Osteocyte (in vitro differentiated cells): ENCODE measurements at places on chromosomes 12 and 14.

DNA sequence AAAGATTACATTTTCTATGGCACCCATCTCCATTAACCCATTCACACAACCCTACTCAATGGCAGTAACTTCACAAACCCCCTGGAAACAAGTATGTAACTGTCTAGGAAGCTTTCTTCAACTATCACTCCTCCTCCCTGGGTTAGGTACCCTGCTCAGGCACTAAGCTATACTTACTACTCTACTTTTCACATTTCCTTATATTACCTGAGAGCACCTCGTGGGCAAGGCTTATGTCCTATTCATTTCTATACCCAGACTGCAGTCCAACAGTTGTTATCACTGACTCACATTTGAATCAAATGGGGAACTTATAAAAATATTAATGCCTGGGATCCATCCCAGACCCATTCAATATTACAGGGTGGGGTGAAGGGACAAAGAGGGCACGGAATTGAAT is 4.6 kb downstream of the PAWR start:
- H3K4me1 ChIP-seq, result peaks cover 54% of the 10 kb centered on the region
- peak overlapping the region; percentile 93 for H3K4me3 ChIP-seq
- DNase-seq, result no peak
- H3K27me3 ChIP-seq, result no peaks in the 10 kb centered on the region
- peaks cover 10% of the 10 kb centered on the region for H3K36me3 ChIP-seq
- H3K27ac ChIP-seq, result peak overlapping the region; percentile 93

GRCh38 chr12:81699551-81699950 is 59.6 kb downstream of the PPFIA2 start:
- H3K27ac ChIP-seq, result no peak overlapping the region
- no peaks in the 10 kb centered on the region for H3K36me3 ChIP-seq
- no peak overlapping the region for H3K4me3 ChIP-seq
- H3K27me3 ChIP-seq, result no peaks in the 10 kb centered on the region
- H3K4me1 ChIP-seq, result no peaks in the 10 kb centered on the region

GRCh38 chr12:68069275-68069674 is 80.0 kb downstream of the IFNG-AS1 start:
- no peak overlapping the region for H3K4me3 ChIP-seq
- H3K36me3 ChIP-seq, result no peaks in the 10 kb centered on the region
- peaks cover 27% of the 10 kb centered on the region for H3K27me3 ChIP-seq
- no peak overlapping the region for H3K27ac ChIP-seq
- DNase-seq, result no peak
- no peaks in the 10 kb centered on the region for H3K4me1 ChIP-seq

DNA sequence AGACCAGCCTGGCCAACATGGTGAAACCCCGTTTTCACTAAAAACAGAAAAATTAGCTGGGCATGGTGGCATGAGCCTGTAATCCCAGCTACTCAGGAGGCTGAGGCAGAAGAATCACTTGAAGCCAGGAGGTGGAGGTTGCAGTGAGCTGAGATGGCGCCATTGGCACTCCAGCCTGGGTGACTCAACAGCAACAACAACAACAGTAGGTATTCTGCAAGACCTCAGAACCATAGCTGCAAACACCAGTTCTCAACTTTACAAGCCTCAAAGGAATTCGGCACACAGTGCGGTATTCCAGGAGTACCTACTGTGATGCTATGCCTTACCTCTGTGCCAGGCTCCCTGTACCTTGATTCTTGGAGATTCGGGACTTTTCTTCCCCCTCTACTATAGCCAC is 15.8 kb downstream of the FOXN3 start:
- DNase-seq, result no peak
- peaks cover 32% of the 10 kb centered on the region for H3K4me1 ChIP-seq
- peaks cover 31% of the 10 kb centered on the region for H3K36me3 ChIP-seq
- no peaks in the 10 kb centered on the region for H3K27me3 ChIP-seq

GRCh38 chr14:93967637-93968250 is 8.6 kb downstream of the ASB2 start:
- H3K27me3 ChIP-seq, result peaks cover 12% of the 10 kb centered on the region
- H3K4me3 ChIP-seq, result no peak overlapping the region

GRCh38 chr12:61993734-61994345 is 266.4 kb upstream of the USP15 start:
- H3K36me3 ChIP-seq, result no peaks in the 10 kb centered on the region
- DNase-seq, result no peak
- H3K27me3 ChIP-seq, result peaks cover 7% of the 10 kb centered on the region
- no peak overlapping the region for H3K4me3 ChIP-seq

DNA sequence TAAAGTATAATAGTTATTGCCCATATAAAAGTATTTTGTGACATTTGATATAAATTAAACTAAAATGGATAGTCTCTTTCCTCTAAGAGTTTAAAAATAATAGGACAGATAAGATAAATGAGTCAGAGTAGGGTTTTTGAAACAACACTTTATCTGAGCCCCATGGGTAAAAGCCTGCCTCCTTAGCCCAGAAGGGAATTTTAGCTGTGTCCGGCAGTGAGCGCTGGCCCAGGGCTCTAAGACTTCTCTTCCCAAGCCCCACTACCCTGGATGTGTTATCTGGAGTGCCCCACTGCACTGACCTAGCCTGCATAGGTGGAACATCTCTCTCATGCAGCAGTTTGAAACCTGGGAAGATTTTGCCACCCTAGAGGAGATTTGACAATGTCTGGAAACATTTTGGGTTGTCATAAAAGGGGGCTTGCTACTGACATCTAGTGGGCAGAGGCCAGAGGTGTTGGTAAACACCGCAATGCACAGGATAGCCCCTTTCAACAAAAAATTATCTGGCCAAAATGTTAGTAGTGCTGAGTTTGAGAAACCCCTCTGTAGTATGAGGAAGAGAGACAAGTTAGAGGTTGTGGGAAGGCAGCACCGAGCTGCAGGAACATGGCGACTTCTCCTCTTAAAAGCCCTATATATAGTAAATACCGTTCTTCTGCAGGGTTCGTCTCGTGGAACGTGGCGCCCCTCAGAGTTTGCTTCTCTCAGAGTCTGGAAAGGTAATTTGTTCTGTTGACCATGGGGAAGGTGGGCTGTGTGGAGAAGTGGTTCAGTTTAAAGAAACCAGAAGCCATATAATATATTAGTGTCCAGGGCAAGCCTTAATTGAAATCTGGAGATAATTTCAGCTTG is 29.3 kb upstream of the ATF1 start:
- no peaks in the 10 kb centered on the region for H3K27me3 ChIP-seq
- H3K27ac ChIP-seq, result peak overlapping the region; percentile 61
- H3K4me1 ChIP-seq, result no peaks in the 10 kb centered on the region
- H3K4me3 ChIP-seq, result no peak overlapping the region
- no peak for DNase-seq

DNA sequence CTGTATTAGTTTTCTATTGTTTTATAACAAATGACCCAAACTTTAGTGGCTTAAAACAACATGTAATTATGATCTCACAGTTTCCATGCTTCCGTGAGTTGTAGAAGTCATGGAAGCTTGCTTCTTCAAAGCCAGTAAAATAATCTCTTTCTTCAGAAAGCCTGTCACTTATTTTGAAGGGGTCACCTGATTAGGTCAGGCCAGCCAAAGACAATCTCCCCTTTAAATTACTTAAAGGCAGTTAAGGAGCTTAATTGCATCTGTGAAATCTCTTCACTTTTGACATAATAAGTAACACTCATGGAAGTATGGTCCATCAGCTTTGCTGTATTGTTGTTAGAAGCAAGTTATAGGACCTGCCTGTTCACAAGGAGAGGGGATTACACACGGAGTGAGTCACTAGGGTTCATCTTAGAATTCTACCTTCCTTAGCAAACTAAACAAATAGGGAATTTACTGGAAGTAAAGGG is 89.8 kb downstream of the FAR2 start:
- H3K4me3 ChIP-seq, result no peak overlapping the region
- no peak overlapping the region for H3K27ac ChIP-seq
- H3K4me1 ChIP-seq, result peaks cover 49% of the 10 kb centered on the region
- DNase-seq, result no peak
- no peaks in the 10 kb centered on the region for H3K27me3 ChIP-seq

DNA sequence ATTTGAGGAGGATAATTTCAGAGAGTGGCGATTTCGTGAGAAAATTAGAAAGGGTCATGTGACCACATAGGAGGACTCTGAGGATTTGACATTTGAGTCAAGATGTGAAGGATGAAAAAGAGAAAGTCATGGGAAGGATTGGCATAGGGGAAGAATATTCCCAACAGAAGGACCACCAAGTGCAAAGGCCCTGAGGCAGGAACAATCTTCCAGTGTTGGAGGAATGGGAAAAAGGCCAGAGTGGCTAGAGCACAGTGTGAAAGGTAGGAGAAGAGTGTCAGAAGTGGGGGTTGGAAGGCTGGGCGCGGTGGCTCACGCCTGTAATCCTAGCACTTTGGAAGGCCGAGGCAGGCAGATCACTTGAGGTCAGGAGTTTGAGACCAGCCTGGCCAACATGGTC is 3.9 kb upstream of the PPP1CC start:
- peaks cover 31% of the 10 kb centered on the region for H3K4me1 ChIP-seq
- H3K27me3 ChIP-seq, result no peaks in the 10 kb centered on the region
- no peak for DNase-seq
- no peaks in the 10 kb centered on the region for H3K36me3 ChIP-seq

DNA sequence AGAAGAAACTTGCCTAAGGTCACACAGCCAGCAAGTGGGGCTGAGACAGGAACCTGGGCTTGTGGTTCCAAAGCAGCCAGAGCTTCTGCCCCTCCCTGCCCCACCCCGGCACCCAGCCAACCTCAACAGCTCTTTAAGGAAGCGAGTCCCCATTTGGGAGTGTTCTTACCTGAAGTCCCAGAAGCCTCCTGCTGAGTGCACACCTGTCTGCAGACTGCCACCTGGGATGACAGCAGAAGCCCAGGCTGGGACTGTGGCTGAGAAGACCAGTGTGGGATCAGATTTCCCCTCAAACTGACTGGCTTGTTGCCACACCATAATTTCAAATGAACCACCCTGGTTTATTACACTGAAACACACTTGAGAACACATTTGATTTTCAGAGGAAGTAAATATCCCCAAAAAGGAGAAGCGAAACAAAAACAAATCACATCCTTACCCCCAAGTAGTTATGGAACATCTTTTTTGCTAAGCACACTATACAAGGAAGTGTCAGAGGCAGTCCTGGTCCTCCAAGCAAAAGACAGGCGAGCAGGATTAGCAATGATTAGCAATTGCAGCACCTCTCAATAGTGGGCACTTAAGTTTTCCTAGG is 6.3 kb upstream of the RIN3 start:
- no peak overlapping the region for H3K4me3 ChIP-seq
- DNase-seq, result no peak
- H3K36me3 ChIP-seq, result no peaks in the 10 kb centered on the region
- H3K27me3 ChIP-seq, result no peaks in the 10 kb centered on the region
- peaks cover 37% of the 10 kb centered on the region for H3K4me1 ChIP-seq

- H3K4me3 ChIP-seq, result no peak overlapping the region
- no peak overlapping the region for H3K27ac ChIP-seq
- no peaks in the 10 kb centered on the region for H3K4me1 ChIP-seq
- H3K27me3 ChIP-seq, result peaks cover 12% of the 10 kb centered on the region
- DNase-seq, result peak; percentile 51
These were observed 14.5 kb upstream of the ACTR6 start for GRCh38 chr12:100186071-100186470.

GRCh38 chr12:123035841-123036240 is 55.4 kb downstream of the ARL6IP4 start:
- H3K27me3 ChIP-seq, result no peaks in the 10 kb centered on the region
- no peak overlapping the region for H3K4me3 ChIP-seq
- H3K36me3 ChIP-seq, result no peaks in the 10 kb centered on the region
- no peak for DNase-seq
- H3K4me1 ChIP-seq, result peaks cover 5% of the 10 kb centered on the region

GRCh38 chr14:92555465-92556111 is 42.0 kb downstream of the RIN3 start:
- no peak overlapping the region for H3K27ac ChIP-seq
- H3K36me3 ChIP-seq, result peaks cover 18% of the 10 kb centered on the region
- no peak for DNase-seq
- H3K27me3 ChIP-seq, result no peaks in the 10 kb centered on the region

GRCh38 chr12:93170928-93171327 is 206.8 kb upstream of the NUDT4 start:
- H3K36me3 ChIP-seq, result no peaks in the 10 kb centered on the region
- H3K27me3 ChIP-seq, result peaks cover 4% of the 10 kb centered on the region
- peaks cover 8% of the 10 kb centered on the region for H3K4me1 ChIP-seq
- H3K4me3 ChIP-seq, result no peak overlapping the region
- DNase-seq, result no peak
